ENCODE measurements at places on chromosomes 5 and 9. TPM values are rescaled to one million over a fixed set of nuclear protein-coding genes. Genes with fewer than 3 reads are reported as not detected.

- DNase-seq: no peak
Measured at GRCh38 chr9:133109931-133110650, 10.9 kb downstream of the RALGDS start.

DNA sequence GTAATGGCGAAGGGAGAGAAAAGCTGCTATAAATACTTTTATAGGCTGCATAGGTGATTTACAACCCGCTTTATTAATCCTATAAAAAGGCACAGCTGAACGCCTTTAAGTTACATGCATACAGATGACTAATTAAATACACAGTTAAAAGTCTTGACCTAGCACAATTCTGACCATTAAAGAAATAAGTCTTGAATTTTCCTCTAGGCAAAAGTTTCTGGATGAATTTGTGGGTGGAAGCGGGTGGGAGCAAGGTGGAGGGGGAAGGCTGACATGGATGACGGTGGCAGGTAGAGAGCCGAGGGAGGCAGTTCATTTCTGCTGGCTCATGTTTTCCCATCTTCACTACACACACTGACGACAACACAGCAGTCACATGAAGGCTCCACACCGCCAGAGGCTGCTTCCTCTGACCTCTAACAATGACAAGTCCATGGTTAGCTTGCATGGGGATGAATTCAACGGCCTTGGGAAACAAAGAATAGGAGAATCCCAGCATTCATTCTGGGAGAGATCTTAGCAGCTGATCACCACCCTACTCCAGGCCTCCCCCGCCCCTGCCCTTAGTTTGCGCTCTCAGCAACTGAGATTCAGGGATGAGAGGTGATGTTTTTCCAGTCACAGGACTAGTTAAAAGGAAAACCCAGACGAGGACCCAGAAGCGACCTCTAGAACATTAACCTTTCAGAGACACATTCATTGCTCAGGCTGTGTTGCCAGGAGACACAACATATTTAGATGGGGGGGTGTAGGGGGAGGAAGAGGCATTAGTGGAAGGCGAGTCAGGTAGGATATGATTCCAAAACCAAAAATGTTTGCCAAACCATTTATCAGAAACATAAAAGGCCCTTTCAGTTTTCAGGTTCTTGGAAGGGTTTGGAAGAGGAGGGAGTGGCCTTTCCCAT is 329.3 kb downstream of the PIK3R1 start:
- no peak for DNase-seq

DNA sequence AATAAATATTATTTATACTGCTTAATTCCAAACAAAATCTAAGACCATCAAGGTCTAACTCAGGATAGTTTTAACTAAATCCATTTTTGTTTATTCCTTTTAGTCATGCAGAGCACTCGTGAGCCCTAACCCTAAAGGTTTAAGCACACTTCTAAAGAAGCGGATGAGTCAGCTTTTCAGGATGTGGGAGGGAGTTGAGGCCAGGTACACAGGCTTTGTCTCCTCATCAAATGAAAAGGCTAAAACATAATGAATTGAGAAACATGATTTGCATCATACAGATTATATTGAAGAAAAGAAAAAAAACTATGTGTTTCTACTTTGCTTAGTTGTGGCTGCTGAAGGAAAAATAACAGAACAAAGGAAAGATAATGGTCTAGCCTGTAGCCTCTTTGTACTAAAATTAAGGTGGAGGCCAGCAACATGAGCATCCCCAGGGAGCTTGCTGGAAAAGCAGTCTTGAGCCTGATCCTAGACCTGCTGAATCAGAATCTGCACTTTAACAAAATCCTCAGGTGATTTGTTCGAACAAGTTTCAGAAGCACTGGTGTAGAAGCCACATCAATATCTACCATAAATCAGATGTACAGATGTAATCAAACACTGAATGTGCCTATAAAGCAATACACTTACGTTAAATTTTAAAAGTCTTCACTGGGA is 21.1 kb upstream of the ISCA1 start:
- DNase-seq: no peak

DNA sequence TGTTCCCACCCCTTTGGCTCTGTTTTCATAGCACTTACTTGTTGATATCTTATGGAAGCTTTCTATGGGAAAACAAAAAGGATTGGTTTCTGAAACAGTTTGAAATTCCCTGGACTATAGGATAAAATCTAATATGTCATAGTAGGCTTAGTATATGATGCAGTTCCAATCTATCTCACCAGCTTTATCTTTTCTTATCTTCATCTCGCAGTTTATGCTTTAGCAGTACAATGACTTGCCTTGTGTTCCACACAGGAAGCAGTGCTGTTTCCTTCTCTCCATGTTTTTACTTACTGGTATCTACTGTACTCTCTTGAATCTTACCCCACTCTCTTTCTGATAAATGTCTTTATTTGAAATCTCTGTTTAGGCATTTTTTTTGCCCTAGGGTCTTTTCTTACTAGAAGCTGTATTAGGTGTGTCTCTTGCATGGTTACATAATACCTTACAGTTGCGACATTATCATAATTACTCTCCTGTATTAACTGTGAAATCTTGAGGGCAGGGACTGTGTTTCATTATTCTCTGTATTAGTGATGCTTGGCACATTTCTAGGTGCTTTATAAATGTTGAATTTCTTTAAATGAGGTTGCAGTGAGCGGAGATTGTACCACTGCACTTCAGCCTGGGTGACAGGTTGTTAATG is 76.3 kb downstream of the FOCAD start:
- DNase-seq: no peak

GRCh38 chr9:92275541-92275940 is 18.0 kb downstream of the IARS1 start:
- DNase-seq: no peak

GRCh38 chr9:38251036-38251860 is 141.3 kb upstream of the ALDH1B1 start:
- DNase-seq: no peak

- no peak for DNase-seq
Measured at GRCh38 chr5:1212881-1213280, 11.5 kb downstream of the SLC6A19 start.

DNA sequence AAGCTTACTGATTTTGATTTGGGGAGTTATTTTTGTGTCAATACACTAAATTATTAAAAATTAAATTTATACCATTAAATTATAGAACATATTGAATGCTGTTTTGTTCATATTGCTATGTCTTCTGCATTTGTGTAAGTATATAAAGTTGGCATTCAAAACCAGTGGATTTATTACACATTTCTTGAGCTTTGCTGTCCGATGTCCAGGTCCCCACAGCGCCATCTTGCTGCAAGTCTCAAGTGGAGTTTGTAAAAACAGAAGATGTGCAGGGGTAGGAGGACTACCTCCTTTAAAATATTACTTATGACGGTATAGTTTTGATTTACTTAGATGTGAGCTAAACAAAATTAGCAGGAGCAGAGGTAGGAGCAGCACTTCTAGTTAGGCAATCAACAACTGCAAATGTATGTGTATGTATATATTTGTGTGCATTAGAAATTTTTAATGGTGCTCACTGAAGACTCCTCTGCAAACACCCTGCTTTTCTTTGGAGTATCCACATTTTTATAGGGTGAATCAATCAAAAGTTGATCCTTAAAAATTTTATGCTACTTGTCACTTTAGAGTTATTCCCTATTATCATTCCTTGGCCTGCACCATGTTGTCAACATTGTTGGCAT is 37.4 kb downstream of the CPEB4 start:
- no peak for DNase-seq

- no peak for DNase-seq
Measured at GRCh38 chr9:126482361-126483044, 131.2 kb upstream of the LMX1B start.

- no peak for DNase-seq
Measured at GRCh38 chr9:14256588-14256987, 57.4 kb downstream of the NFIB start.

DNA sequence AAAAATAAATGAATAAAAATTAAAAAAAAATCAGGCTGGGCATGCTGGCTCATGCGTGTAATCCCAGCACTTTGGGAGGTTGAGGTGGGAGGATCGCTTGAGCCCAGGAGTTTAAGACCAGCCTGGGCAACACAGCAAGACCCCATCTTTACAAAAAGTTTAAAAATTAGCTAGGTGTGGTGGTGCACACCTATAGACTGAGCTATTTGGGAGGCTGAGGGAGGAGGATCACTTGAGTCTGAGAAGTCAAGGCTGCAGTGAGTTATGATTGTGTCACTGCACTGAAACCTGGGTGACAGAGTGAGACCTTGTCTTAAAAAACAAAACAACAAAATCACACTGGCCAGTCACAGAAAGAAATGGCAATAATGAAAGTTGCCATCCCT is 3.4 kb upstream of the CNTRL start:
- no peak for DNase-seq

- DNase-seq: no peak
Measured at GRCh38 chr9:122195875-122196274, 32.9 kb downstream of the LHX6 start.

The MYOT gene
- not detected for total RNA-seq

The ZNF454 gene
- 7.3 TPM for total RNA-seq

The PCDHGA6 gene
- 6.3 TPM for total RNA-seq

The GCNT4 gene
- 1.2 TPM for total RNA-seq

The BAAT gene
- not detected for total RNA-seq

The PROB1 gene
- 0.33 TPM for total RNA-seq

The LCN15 gene
- total RNA-seq: not detected

The SMIM32 gene
- not detected for total RNA-seq

The AUH gene
- 29.4 TPM for total RNA-seq

The ZNF484 gene
- 6.5 TPM for total RNA-seq
